ENCODE measurements at places on chromosomes 11 and 22.

- no peak for DNase-seq
These were observed 194.3 kb upstream of the NARS2 start for GRCh38 chr11:78768971-78769370.

- DNase-seq: no peak
These were observed 83.7 kb upstream of the ARHGAP32 start for GRCh38 chr11:129275828-129276227.

GRCh38 chr22:41917375-41917902, 2.6 kb upstream of the SHISA8 start:
- no peak for DNase-seq

DNA sequence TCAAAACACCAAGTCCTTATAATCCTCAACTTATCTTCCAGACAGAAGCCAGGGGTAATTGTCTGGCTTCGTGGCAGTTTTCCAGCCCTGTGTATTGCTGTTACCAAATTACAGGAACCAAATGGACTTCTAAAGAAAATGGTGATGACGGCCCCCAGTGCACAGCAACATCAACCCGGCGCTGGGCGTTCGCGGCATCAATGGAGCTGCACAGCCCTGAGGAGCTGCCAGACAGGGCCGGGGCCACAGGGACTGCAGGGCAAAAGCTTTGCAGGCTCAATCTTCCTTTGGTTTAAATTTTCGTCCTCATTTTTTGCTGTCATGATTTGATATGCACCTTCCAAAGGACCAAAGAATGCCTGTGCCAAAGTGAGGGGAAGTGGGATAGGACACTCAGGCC, 292.5 kb downstream of the BRD1 start:
- DNase-seq: no peak

GRCh38 chr22:17102297-17102667, 17.5 kb downstream of the IL17RA start:
- no peak for DNase-seq

DNA sequence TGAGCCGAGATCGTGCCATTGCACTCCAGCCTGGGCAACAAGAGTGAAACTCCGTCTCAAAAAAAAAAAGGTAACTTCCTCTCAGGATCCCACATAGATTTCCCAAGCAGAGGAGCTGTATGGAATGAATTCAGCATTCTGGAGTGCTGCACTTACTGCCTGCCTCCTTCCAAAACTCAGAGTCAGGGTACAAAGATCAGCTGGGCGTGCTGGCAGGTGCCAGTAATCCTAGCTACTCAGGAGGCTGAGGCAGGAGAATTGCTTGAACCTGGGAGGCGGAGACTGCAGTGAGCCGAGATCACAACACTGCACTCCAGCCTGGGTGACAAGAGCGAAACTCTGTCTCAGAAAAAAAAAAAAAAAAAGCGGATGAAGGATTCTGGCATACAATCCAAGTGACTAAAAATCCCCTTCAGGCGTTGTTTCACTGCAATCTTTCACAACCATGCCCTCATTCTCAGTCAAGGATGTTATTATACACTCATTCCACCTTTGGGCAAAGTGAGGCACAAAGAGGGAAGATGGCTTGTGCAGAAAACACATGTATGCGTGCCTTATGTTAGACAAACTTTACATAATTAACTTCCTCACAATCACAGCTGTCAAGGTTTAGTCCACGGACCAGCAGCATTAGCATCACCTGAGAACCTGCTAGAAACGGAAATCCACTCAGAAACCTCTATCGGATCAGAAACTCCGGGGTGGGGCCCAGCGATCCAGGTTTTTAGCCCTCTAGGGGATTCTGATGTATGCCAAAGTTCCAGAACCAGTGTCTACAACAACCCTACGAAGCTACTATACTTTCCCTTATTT, 1.1 kb upstream of the NOL12 start:
- DNase-seq: no peak

DNA sequence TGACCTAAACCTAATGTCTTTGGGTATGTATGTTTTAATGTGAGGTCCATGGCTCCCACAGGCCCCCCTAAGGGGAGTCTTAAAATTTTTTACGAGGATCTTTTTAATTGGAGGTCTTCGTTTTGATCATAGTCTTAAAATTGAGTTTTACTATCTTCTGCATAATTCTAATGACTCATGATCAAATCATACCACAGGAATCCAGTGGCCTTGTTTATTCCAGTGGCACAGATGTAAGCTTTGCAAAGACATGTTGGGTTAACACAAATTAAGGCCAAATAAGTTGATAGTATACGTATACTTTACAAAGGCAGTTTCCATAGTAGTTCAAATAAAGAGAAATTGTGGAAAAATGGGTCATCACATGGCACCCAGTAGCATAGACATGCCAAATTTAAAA, 33.9 kb upstream of the FJX1 start:
- no peak for DNase-seq

DNA sequence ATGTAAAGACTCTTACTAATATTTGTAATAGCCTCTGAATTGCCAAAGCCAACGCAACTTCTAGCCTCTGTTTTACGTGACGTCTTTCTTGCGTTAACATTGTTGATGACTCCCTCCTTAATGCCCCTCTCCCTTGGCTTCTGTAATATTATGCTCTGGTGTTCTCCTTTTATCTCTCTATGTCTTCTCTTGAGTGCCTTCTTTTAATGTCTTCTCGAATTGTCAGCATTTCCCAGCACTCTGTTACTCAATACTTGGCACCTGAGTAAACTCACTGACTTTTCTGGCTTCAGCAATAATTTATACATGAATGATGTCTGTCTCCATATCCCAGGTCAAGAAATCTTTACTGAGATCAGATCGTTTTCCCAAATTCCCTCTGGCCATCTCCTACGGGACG, 68.5 kb upstream of the DDI1 start:
- DNase-seq: no peak

GRCh38 chr22:37420686-37421467, 6.4 kb downstream of the ELFN2 start:
- no peak for DNase-seq

DNA sequence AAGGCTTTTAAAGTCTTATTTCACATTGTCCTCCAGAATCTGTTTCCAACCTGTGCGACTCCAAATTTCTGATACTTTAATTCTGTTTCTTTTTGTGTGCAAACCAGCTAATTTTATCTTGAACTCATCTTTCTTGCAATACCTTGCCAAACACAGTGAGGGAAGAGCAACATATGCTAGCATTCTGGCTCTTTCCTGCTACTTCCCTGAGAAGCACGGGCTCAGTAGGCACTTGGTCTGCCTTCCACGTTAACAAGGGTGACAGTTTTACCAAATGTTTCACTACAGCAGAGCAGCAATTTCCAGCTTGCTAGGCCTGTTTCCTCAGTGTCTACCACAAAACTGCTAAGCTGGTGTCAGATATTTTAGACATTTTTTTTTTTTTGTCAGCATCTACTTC, 405.8 kb downstream of the NTM start:
- no peak for DNase-seq

DNA sequence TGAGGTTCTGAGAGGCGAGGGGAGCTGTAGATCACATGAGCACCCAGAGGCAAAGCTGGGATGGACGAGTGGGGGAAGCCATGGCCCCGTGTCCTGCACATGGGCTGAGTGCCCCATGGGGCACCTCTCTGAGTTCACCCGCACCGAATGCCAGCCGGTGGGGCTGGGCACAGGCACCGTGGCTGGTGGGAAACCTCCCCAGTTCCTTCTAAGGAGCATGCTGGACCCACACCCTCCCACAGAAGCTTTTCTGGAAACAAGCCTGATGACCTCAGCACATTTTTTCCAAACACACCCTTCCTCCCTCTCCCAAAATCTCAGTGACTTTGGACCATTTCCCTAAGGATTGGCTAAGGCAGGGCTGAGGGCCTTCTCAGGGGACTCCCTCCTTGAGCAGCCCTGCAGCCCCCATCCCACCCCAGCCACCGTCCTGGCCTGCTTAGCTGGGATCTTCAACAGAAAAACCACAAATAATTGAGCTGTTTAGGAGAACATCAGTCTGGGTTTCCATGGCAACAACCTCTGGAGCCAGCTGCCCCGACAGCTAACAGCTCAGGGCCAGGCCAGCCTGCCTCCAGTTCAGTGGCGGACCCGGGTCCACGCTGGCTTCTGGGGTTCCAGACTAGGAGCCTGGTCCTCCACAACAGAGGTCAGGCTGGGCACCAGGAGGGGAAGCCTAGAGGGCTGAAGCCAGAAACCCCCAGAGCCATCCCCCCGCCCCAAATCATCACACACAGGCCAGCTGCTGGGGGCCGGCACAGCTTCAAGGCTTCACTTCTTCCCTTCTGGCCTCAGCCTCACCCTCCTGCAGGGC, 18.1 kb upstream of the LINC01488 start:
- no peak for DNase-seq

- DNase-seq: no peak
These were observed 224.5 kb downstream of the ADAMTS15 start for GRCh38 chr11:130672911-130673310.

- DNase-seq: no peak
These were observed 71.6 kb downstream of the LRP5 start for GRCh38 chr11:68383976-68384501.

All from NCI-H1930 (cell line).